ENCODE measurements at places on chromosomes 11 and 22. TPM values are rescaled to one million over a fixed set of nuclear protein-coding genes. Genes with fewer than 3 reads are reported as not detected.

CRYBA4 gene
- total RNA-seq: not detected

C11orf21 gene
- total RNA-seq: 2.5 TPM

DNA sequence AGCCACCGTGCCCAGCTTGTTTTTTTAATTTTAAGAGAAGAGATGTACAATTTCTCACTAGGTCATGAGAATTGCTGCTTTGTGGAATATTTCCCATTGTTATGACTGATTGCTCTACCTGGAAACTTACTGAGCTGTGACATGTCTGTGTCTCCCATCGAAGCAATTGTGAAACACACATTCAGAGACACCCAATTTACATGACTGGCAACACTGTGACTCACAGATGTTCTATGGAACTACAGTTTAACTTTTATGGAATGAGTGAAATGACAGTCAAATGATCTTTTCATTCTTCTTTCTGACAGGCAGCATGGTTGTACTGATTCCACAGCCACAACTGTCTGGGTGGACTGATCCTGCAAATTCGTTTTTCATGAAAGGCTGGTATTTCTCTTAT lies 32.3 kb downstream of the ELF5 start:
- H3K4me1 ChIP-seq: no peaks in the 10 kb centered on the region
- H3K36me3 ChIP-seq: no peaks in the 10 kb centered on the region

- H3K4me3 ChIP-seq: no peak overlapping the region
- no peaks in the 10 kb centered on the region for H3K27me3 ChIP-seq
- H3K36me3 ChIP-seq: peaks cover 16% of the 10 kb centered on the region
- H3K4me1 ChIP-seq: no peaks in the 10 kb centered on the region
- no peak for DNase-seq
Measured at GRCh38 chr22:46350646-46351045, 15.1 kb downstream of the TRMU start.

- H3K4me1 ChIP-seq: no peaks in the 10 kb centered on the region
- no peak overlapping the region for H3K4me3 ChIP-seq
- H3K27me3 ChIP-seq: no peaks in the 10 kb centered on the region
- DNase-seq: no peak
Measured at GRCh38 chr11:40274017-40274416, 1185.4 kb downstream of the LRRC4C start.

- H3K36me3 ChIP-seq: no peaks in the 10 kb centered on the region
- H3K27me3 ChIP-seq: no peaks in the 10 kb centered on the region
- no peak overlapping the region for H3K27ac ChIP-seq
- H3K4me3 ChIP-seq: no peak overlapping the region
Measured at GRCh38 chr22:19615001-19615461, 90.8 kb upstream of the CLDN5 start.

DNA sequence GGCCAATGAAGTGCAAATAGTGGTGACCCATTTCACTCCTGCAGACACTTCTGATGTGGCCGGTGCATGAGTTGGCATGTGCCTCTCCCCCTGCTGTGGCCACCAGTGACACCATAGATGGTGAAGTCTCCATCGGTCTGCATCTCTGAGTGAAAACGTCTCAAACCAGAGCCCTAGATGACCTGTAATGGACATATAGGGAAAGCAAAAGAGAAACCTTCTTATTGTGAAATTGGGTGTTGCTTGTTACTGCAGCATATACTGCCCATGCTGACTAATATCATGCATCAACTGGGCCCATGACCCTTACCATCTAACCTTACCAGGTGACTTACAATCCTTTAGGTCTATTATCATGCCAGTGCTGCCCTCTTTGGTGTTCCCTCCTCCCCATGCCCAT lies 11.7 kb upstream of the VPS37C start:
- no peak for DNase-seq
- H3K4me1 ChIP-seq: peaks cover 15% of the 10 kb centered on the region
- H3K36me3 ChIP-seq: no peaks in the 10 kb centered on the region
- H3K4me3 ChIP-seq: no peak overlapping the region
- H3K27me3 ChIP-seq: no peaks in the 10 kb centered on the region

GRCh38 chr11:117465236-117465997 lies 137.8 kb downstream of the CEP164 start:
- no peaks in the 10 kb centered on the region for H3K27me3 ChIP-seq
- H3K27ac ChIP-seq: no peak overlapping the region
- H3K36me3 ChIP-seq: no peaks in the 10 kb centered on the region
- DNase-seq: no peak
- no peaks in the 10 kb centered on the region for H3K4me1 ChIP-seq

DNA sequence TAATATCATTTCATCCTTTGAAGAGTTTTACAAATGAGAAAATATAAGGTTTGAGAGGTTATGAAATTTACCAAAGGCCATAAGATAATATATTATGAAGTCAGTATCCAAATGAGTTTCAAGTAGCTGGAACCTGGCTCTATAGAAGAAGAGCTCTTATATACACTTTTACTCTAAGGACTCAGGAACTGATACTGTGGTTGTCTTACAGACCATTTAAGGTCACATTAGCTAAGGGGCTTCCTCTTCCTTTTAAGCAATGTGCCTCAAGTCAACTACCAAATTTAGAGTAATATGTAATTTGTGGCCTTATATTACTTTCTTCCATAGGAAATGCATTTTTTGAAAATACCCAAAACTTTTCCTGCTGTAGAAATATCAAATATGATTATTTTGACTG lies 369.3 kb downstream of the DLG2 start:
- H3K27ac ChIP-seq: no peak overlapping the region
- H3K36me3 ChIP-seq: peaks cover 8% of the 10 kb centered on the region
- no peak overlapping the region for H3K4me3 ChIP-seq

DNA sequence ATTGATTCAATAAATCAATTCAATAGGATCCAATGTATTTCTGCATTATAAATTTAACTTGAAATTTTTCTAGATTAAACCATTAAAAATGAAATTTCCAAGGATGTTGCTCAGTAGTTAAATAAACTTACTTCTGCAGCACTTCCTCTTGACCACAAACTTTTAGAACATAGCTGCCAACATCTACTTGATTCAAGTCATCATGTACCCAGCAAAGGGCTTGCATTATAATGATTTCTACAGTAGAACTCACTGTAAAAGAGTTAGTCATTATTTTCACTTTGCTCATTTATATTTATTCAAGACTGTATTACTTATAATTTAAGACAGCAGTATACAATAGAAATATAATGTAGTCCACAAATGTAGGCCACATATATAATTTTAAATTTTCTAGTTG lies 59.2 kb downstream of the PIK3C2A start:
- peaks cover 7% of the 10 kb centered on the region for H3K4me1 ChIP-seq
- no peak overlapping the region for H3K4me3 ChIP-seq

GRCh38 chr11:126658306-126659056 lies 303.0 kb downstream of the ST3GAL4 start:
- no peak for DNase-seq
- H3K4me3 ChIP-seq: no peak overlapping the region
- H3K36me3 ChIP-seq: no peaks in the 10 kb centered on the region
- H3K4me1 ChIP-seq: no peaks in the 10 kb centered on the region
- H3K27ac ChIP-seq: no peak overlapping the region
- H3K27me3 ChIP-seq: peaks cover 4% of the 10 kb centered on the region

DNA sequence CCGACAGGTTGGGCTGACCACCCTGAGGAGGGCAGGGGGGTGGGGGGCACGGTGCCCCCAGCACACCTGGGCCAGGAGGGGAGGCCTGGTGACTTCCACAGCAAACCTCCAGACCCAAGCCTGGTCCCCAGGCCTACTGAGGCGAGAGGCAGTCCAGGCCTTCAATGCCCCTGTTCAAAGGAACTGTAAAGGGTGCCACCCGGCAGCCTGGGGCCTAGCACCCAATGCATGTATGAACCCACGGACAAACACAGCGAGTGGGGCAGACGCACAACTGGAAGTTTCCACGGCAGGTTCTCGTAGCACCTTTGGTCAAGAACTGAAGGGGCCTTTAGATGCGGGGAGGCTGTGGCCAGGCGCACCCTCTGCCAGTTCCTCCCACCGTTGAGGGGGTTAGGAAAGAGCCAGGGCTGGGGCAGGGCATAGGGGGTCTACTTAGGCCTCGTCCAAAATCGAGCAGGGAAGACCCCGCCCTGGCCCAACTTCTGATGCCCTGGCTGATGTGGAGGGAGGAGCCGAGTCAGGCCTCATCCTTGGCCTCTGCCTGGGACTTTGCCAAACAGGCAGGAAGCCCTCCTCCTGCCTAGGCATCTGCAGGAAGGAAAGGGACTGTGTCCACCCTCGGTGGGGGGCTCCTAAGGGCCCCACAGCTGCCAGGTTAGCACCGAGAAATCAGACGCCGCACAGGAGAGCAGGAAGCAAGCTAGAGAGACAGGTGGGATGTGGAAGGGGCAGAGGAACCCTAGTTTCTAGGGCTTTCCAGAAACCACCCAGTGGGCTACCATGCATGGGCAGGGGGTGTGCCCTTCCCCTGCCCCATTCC lies 6.6 kb downstream of the CBX6 start:
- H3K27me3 ChIP-seq: no peaks in the 10 kb centered on the region
- peaks cover 23% of the 10 kb centered on the region for H3K36me3 ChIP-seq
- no peak overlapping the region for H3K4me3 ChIP-seq
- no peak for DNase-seq

GRCh38 chr11:63504933-63505586 lies 824 bp upstream of the LGALS12 start:
- no peak overlapping the region for H3K27ac ChIP-seq
- H3K27me3 ChIP-seq: no peaks in the 10 kb centered on the region
- H3K4me1 ChIP-seq: no peaks in the 10 kb centered on the region
- H3K4me3 ChIP-seq: no peak overlapping the region
- peaks cover 5% of the 10 kb centered on the region for H3K36me3 ChIP-seq
- DNase-seq: no peak

Data from activated naive CD8-positive, alpha-beta T cell treated with anti-CD3 and anti-CD28 coated beads for 36 hours (primary cell).